ENCODE measurements at places on chromosomes 3 and 15. TPM values are rescaled to one million over a fixed set of nuclear protein-coding genes. Genes with fewer than 3 reads are reported as not detected.

GRCh38 chr15:100721758-100722550, 119.6 kb downstream of the ASB7 start:
- DNase-seq, result peak; percentile 41

GRCh38 chr15:86538141-86538540, 458.5 kb downstream of the AGBL1 start:
- no peak for DNase-seq

GRCh38 chr15:32134842-32135241, 104.5 kb downstream of the CHRNA7 start:
- no peak for DNase-seq

DNA sequence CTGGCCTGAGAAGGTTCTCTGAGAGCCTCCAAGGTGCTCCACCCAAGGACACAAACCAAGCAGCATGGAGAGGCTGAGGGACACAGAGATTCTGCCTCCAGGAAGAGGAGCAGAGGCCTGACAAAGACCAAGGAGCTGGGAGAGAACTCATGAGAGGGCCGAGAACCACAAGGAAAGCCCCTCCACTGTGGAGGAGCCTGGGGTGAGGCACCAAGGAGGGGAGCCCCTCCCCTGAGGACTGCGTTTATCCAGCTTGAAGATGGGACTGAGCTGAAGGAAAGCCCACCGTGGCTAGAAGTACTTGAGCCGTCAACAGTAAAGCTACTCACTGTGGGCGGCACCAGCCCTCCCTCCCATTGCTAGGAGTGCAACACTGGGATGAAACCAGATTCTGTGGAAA, 63.1 kb upstream of the MEF2A start:
- no peak for DNase-seq

- peak; percentile 80 for DNase-seq
Observed at GRCh38 chr3:30607032-30607833, 832 bp downstream of the TGFBR2 start.

DNA sequence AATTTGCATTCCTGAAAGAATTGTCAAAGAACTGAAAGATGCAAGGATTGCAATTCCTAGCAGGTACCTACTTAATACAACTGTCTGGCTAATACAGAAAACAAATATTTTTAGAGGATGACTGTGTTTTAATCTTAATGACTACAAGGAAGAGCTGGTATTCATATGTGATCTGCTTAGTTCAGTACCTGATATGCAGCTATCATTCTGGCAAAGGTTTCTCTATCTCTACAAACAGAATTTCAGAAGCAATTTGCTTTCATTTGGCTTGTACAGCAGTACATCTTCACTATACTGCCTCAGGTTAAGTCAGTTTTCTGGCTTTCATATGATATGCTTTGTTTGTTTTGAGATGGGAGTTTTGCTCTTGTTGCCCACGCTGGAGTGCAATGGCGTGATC, 51.3 kb downstream of the TBL1XR1 start:
- no peak for DNase-seq

DNA sequence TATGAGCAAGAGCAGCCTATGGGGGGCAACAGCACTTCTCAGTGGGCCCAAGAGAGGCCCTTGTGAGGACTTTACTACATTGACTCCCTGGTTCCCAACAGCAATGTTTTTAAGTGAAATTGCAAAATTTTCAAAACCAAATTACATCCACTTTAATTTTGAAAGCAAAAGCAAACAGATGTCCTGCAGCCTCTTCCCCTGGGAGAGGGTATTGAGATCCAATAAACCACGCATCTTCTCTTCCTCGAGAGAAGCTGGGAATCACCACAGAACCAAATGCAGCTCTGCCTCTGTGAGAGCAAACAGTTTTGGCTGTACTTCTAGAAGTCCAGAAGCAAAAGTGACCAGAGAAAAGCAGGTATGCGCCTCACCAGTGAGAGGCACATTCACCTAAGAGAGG, 25.2 kb downstream of the NMNAT3 start:
- DNase-seq, result no peak

- no peak for DNase-seq
Observed at GRCh38 chr3:171802590-171802956, 7.7 kb downstream of the PLD1 start.

GRCh38 chr3:105222568-105223093, 144.1 kb upstream of the ALCAM start:
- DNase-seq, result no peak

DUT gene
- total RNA-seq, result 74.0 TPM

DNA sequence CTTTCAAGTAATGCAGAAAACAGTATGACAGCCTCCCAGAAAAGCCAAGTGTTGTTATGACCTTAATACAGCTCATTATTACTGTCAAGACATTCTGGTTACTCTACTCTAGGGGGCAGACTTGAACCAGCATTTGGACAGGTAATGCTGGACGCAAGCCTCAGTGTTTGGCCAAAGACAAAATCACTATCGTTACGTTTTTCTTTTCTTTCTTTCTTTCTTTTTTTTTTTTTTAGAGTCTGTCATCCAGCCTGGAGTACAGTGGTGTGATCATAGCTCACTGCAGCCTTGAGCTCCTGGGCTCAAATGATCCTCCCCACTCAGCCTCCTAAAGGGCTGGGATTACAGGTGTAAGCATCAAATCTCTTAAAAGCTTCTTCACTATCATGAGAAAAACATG, 29.4 kb upstream of the TMEM45A start:
- DNase-seq, result peak; percentile 72

- DNase-seq, result no peak
Observed at GRCh38 chr3:146130881-146131371, 30.1 kb downstream of the PLOD2 start.
